AML-193 (cell line): ENCODE measurements at places on chromosomes 12 and 14.

- peak; percentile 39 for DNase-seq
These were observed 103.8 kb downstream of the SLC16A7 start for GRCh38 chr12:59699421-59700152.

- DNase-seq, result no peak
These were observed 224.1 kb upstream of the EGLN3 start for GRCh38 chr14:34174973-34175372.

GRCh38 chr14:105059925-105060565 is 5.2 kb downstream of the GPR132 start:
- DNase-seq, result no peak

DNA sequence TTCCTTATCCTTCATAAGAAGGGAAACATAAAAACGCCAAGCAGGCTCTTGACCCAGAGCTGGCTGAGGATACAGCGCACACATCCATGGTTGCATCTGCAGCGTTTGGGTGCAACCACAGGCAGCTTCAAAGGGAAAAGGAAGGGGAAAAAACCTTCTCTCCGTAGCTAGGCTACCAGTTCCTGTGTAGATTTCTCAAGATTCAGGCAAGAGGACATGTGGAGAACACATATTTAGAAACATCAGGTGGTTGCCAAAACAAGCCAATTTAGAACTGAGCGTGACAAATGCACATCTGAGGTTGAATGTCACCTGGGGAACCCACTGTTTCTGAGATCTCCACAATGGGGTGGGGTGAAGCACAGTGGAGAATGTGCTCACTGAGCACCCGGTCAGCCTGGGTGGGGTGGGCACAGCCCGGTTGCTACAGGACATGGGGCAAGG is 78.3 kb upstream of the BDKRB2 start:
- peak; percentile 5 for DNase-seq

- no peak for DNase-seq
These were observed 12.7 kb downstream of the NUP107 start for GRCh38 chr12:68699486-68699885.

- DNase-seq, result no peak
These were observed 4.3 kb downstream of the EMP1 start for GRCh38 chr12:13200841-13201240.

- DNase-seq, result no peak
These were observed 64.9 kb upstream of the KCNA5 start for GRCh38 chr12:4978737-4979136.

DNA sequence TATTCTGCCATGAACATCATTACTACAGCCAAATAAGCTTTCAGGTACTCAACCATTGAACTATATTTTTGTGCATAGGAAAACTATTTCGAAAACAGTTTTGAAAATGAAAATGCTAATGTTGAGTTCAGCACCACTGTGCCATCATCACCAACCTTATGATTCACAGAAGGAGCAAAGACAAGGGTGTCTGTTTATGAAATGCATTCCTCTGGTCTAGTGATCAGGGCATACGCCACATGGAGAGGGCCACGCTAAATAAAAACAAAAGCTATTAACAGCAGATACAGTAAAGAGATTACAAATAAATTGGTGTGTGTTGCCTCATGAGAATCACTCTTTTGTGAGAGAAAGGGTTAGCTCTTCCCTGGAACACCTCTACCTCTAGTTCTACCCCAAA is 43.2 kb upstream of the BMAL2 start:
- no peak for DNase-seq

DNA sequence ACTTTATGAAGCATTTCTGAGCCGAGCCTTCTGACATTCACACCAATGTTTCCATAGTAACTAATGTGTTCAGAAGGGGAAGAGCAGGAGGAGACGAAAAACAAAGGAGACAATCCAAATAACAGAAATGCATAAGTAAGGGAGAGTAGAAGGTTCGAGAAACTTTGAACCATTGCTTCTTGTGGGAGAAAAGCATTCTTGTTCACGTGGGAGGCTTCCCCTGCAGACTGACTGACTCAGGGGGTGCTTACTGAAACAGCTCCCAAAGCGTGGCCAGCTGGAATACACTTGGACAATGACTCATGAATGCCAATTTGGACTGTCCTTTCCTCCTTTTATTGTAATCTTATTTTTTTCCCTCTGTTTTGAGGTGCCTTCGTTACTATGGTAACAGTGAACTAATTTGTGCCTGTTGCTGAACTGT is 73.9 kb downstream of the NEDD1 start:
- no peak for DNase-seq

DNA sequence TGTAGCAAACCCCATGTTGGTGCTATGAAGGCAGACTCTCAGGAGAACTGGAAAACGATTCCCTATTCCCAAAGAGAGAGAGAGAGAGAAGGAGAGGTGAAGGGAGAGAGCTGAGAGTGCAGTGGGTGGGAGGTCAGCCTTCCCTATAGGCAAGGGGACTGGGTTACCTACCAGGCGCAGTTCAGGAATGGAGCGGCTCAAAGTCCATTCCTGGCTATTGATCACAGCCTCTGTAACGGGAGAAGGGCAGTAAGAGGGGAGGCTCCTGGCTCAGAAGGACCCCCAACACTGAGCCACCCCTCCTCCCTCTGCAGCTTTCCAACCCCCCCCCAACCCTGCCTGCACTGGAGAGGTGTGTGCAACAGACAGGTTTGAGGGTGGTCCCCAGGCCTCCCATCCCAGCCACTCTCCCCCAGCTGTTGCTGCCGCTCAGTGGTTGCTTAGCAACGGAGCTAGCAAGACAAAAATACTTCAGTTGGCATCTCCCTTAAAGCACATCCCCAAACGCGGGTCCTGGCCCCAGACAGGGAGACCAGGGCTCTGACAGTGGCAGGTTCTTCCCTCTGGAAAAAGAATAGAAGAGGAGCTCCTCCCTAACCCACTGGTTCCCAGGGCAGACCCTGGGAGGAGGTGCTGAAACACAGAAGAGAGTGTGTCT is 3.2 kb downstream of the AGAP2 start:
- DNase-seq, result no peak

DNA sequence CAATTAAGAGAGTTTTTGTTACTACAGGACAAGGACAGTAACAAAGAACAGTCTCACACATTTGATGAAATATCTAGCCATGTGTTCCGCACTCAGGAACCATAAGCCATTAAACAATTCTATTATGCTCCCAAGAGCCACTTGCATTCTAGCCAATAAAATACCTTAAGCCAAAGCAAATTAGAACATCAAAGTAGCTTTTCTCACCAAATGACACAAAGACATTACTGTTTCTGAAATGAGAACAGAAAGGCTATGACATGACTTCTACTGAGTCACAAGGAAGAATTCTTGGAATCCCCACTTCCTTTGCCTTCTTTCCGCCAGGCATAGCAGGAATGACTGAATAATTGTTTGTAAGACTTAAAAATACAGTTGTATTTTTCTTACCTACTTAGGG is 445.8 kb downstream of the ATP23 start:
- DNase-seq, result no peak
